ENCODE measurements at places on chromosomes 5 and 9. TPM values are rescaled to one million over a fixed set of nuclear protein-coding genes. Genes with fewer than 3 reads are reported as not detected.
A peak's percentile ranks its signal among the peaks of the same experiment; 100 is the strongest.

DNA sequence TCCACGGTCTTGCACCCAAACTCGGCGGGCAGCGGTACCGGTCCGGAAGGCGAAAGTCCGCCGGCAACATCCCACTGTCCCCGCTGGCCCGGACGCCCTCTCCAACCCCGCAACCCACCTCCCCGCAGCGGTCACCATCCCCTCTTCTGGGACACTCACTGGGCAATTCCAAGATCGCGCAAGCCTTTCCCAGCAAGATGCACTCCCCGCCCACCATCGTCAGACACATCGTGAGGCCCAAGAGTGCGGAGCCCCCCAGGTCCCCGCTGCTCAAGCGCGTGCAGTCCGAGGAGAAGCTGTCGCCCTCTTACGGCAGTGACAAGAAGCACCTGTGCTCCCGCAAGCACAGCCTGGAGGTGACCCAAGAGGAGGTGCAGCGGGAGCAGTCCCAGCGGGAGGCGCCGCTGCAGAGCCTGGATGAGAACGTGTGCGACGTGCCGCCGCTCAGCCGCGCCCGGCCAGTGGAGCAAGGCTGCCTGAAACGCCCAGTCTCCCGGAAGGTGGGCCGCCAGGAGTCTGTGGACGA lies 33.3 kb downstream of the CD180 start:
- DNase-seq: no peak

DNA sequence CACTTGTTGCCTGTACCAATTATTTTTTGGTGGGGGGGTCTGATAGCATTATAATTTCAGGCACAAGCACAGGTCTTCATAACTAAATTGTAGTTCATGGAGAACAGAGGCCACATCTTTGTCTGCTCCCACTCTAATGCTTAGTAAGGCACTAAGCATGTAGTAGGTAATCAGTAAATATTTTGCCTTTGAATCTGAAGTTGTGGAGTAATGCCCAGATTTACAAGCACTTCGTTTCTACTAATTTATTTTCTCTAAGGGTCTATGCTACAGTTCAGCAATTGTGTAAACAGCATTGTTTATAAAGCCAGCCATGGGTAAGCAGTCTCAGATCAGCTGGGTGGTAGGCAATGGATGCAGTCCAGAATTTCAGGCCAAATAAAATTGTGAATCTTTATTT lies 78.6 kb downstream of the GRIA1 start:
- no peak for DNase-seq

The PAEP gene
- not detected for total RNA-seq

- DNase-seq: no peak
Measured at GRCh38 chr9:95820074-95820473, 55.4 kb upstream of the ERCC6L2 start.

DNA sequence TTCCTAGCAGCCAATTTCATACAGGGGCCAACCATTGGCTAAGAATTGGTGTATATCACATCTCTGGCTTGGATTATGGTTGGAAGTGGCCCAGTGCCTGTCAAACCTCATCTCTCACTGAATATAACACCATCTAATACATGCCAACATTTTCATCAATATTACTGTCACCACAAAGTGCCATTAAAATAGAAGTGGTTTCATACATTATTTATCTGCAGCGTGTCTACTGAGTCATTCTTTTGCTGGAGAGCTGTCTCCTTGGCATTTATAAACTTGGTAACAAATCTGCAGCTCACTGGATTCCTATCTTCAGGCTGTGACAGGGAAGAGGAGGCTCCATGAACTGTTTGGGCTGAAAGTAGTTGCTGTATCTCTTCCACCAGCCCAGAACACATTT lies 70.9 kb downstream of the PTTG1 start:
- no peak for DNase-seq

The TAL2 gene
- not detected for total RNA-seq

The ZER1 gene
- total RNA-seq: 61.9 TPM

GRCh38 chr5:65366655-65367054 lies 115.1 kb downstream of the ADAMTS6 start:
- DNase-seq: no peak

GRCh38 chr9:137989156-137989555 lies 111.6 kb downstream of the CACNA1B start:
- DNase-seq: peak; percentile 59

DNA sequence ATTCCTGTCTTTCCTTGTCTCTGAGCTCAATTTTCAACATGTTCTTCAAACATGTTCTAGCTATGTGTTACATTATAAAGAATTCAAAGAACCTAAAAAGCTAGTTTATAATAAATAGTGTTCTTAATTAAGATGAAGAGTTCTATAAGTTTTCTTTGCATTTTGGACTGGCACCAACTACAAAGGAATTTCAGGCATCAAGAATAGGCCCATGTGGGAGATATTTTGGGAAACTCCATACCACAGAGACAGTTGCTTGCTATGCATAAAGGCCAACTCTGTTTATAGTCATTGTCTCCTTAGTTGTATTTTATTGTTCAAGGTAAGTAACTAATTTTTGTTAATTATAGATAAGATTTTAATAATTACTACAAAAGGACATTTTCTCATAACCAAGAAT lies 4.5 kb downstream of the SLF1 start:
- DNase-seq: no peak

The ZNF454 gene
- total RNA-seq: 1.6 TPM

GRCh38 chr9:72726947-72727346 lies 205.5 kb downstream of the TMC1 start:
- DNase-seq: no peak

GRCh38 chr5:431001-431710 lies 11.8 kb upstream of the EXOC3 start:
- DNase-seq: peak; percentile 89

DNA sequence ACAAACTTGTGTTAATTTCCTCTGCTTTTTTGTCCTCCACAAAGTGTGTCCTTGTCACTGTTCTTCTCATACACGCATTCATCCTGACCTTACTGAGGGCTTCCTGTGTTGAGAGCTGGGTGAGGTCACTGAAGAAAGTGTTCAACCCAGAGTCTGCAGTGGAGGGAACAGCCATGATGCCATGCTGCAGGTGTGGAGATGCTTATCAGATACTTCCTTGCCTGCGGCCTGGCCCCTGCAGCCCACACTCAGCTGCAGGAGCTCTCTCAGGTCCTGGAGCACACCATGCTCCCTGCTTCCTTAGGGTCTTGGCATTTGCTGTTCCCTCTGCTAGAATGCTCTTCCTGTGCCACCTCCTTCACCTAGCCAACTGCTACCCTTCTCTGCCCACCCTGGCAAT lies 108.1 kb upstream of the SPRY4 start:
- DNase-seq: no peak

DNA sequence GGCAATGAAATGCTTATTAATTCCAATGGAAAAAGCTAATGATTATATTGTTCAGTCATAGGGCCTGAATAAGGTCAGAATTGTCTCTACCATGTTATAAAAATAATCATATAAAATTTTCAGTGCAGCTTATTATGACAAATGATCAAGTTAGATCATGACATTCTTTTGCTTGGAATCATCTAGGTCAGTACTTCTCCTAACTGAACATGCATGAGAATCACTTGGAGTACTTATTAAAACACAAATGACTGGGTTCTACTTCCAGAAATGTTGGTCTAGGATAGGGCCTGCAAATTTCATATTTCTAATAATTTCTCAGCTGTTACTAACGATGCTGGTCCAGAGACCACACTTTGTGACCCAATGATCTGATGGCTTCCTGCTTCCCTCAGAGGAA lies 806.0 kb upstream of the ZNF608 start:
- no peak for DNase-seq

GRCh38 chr9:123445116-123445515 lies 89.1 kb downstream of the CRB2 start:
- DNase-seq: no peak

DNA sequence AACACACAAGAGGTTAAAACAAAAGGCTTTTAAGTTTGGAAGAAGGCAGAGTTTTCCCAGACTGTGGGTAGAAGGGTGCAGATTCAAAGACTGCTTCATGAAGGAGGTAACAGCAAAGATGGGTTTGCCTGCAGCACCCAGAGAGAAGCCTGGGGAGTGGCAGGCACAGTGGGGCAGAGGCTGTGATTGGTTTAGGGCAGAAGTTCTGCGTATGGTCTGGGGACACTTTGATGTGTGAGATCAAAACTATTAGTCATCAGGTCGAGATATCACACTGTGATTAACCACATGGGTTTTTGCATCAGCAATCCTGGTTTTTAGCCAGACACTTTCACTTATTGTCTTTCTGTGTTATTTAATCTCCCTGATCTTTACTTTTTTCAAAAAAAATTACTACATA lies 188.8 kb upstream of the GLRA1 start:
- DNase-seq: no peak

DNA sequence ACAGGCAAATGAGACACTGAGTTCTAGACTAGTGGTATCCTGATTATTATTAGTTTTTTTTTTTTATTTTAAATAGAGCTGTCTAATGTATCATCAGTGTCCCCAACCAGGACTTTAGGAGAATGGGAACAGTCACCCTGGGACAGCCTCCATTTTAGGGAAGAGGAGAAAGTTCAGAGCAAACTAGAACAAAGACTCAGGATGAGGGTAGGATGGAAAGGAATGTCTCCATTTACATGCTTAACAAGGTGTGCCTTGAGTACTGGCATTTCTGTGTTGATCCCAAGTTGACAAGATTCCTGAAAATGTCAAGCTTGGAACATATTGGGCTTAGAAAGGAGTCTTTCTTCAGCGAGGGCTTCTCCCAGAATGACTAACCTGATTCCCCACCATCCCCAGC lies 223.5 kb downstream of the ARRDC3 start:
- DNase-seq: no peak

The SLC1A1 gene
- total RNA-seq: 6.8 TPM

DNA sequence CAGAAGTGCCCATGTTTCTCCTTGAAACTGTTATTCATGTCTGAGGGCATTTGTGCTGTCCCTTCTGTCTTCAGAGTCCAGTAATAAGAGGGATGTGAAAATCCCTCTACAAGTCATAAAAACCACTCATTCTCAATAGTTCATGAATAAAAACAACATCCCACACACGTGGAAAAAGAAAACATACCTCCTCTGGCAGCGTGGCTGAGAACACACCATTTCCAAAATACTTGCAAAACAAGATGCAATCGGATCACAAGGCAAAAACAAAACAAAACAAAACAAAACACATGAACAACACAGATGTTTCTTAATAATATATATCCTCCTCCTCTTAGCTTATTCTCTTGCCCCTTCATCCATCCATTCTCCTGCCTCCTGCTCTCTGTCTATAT lies 71.0 kb upstream of the EQTN start:
- DNase-seq: no peak

- no peak for DNase-seq
Measured at GRCh38 chr9:2151171-2151570, 136.0 kb downstream of the SMARCA2 start.

DNA sequence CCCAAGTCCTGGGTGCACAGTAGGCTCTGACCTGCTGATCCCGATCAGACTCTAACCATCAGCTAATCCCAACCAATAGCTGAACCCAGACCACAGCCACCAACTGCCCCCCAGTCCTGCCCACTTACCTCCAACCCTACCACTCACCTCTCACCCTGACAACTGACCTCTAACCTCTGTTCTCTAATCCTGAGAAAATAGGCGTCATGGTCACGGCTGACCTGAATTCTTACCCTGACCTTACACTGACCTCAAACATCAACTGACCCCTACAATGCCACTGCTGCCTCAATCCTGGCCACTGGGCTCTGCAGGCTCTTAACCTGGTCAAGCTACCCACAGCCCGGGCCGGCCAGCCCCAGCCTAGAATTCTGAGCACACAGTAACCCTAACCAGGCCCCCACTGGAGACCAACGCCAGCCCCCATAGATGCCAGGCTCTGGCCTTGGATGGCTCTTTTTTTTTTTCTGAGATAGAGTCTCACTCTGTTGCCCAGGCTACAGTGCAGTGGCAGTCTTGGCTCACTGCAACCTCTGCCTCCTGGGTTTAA lies 63.8 kb upstream of the ASS1 start:
- DNase-seq: no peak

DNA sequence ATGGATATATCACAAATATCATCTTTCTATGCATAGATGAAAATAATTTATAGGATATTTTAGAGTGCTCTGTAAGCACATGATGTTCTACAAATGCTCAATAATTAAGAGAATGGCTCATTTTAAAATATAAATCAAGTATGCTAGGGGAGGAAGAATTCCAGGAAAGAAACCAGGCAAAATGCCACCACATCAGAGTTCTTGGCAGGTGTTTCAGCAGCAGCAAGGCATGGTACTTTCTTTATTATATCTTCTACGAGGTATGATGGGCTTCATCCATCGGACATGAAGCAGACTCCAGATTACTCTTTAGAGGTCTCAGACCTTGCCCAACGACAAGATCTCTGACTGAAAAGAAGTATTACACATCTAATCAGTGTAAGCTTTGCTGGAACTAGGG lies 316.3 kb upstream of the ARRDC3 start:
- DNase-seq: no peak

DNA sequence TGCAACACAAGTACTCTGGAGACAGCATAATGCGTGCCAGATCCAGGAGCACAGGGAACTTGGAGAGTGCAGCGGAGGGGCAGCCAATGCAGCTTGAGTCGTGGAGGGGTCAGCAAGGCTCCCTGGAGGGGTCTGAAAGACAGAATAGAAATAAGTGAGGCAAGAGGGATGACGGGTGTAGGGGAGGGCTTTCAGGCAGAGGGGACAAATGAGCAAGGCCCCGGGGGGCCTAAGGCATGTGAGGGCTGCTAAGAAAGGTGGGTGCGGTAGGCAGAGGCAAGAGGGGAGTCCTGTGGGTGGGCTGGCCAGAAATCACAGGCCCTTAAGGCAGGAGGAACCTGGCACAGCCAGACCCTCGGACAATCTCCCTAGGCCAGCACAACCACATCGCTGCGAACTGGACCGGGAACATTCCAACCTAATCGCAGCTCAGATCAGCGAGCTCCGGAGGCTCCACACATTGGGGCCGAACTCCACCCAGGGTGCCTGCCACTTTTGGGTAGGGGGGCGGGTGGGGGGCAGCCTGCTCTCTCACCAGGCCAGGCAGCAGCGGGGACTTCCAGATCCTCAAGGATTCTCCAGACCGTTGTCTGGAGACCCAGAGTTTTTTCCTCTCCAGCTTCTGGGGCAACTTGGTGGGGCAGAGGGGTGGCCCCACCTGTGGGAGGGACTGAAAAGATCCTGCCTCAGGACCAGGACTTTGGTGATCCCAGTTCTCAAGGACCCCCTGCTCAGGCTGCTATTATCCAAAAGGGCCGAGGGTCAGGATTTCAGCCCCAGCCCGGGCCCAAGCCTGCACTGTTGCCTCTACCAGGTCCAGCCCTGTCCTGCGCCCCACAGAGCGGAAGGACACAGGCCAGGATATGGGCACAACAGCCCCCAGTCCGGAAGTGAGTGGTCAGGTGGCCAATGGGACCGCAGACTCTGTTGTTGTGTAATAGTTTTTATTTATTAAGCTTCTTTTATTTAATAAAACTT lies 22.7 kb upstream of the CYSTM1 start:
- DNase-seq: no peak

The RGS7BP gene
- not detected for total RNA-seq

GRCh38 chr9:5857928-5858327 lies 25.0 kb upstream of the ERMP1 start:
- no peak for DNase-seq

The F2RL1 gene
- 2.0 TPM for total RNA-seq

The PCDHB15 gene
- total RNA-seq: 4.3 TPM

The CDC23 gene
- total RNA-seq: 36.7 TPM

Data from osteocyte (in vitro differentiated cells).